ENCODE measurements at places on chromosomes 6 and 20. TPM values are rescaled to one million over a fixed set of nuclear protein-coding genes. Genes with fewer than 3 reads are reported as not detected.

The PSMG4 gene
- total RNA-seq = 16.7 TPM

The SAMD3 gene
- total RNA-seq = not detected

The PTK7 gene
- 68.4 TPM for total RNA-seq

The THBS2 gene
- total RNA-seq = 0.50 TPM
